Kidney (tissue), 22 donors: ENCODE measurements at places on chromosomes 3 and 15. TPM values are rescaled to one million over a fixed set of nuclear protein-coding genes. Genes with fewer than 3 reads are reported as not detected.

DNA sequence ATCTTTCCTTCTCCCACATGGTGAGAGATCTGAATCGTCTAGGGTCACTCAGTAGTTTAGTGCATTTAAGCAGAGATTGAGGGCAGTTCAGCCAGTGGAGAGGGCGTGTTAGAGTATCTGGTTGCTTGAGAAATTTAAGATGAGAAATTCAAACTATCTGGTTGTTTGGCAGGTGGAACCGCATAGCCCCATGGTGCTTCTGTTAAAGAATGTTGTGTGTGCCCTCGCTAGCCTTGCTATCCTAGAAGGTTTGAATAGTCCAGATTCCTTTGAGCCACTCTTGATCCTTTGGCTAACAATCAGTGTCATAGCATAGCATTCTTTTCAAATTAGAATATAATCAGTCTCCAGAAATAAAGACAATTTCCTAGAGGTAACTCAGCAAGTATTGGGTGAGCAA is 32.1 kb downstream of the ABHD17C start:
- no peaks in the 10 kb centered on the region for H3K27me3 ChIP-seq
- H3K27ac ChIP-seq = no peak overlapping the region
- DNase-seq = no peak
- H3K4me3 ChIP-seq = no peak overlapping the region
- H3K4me1 ChIP-seq = no peaks in the 10 kb centered on the region

GRCh38 chr3:71101014-71101413 is 482.5 kb downstream of the FOXP1 start:
- H3K27ac ChIP-seq = no peak overlapping the region
- H3K4me1 ChIP-seq = no peaks in the 10 kb centered on the region
- no peaks in the 10 kb centered on the region for H3K27me3 ChIP-seq
- no peaks in the 10 kb centered on the region for H3K36me3 ChIP-seq

The ECE2 gene
- not detected for polyA plus RNA-seq

The NR2E3 gene
- not detected for polyA plus RNA-seq

- peak overlapping the region; percentile 44 for H3K4me3 ChIP-seq
- peak overlapping the region; percentile 7 for H3K27ac ChIP-seq
- no peaks in the 10 kb centered on the region for H3K36me3 ChIP-seq
- H3K27me3 ChIP-seq = no peaks in the 10 kb centered on the region
- no peak for DNase-seq
These were observed 3.9 kb downstream of the CRYGS start for GRCh38 chr3:186540221-186540834.

DNA sequence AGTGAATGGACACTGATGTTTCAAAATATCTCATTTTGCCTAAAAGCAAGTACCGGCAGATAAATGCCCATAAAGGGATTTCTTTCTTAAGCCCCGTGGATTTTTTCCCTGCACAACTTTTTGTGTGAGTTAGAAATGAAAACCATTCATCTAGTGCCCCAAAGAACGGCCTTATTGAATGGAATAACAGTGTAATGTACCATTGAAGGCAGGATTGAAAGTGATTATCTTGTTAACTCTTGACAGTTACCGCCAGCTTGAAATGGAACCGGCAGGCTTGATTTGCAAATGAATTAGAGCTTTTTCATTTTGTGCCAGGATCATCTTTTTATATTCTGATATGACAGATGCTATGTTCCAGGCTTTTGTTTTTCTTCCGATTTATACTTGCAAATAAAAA is 162.2 kb downstream of the RSRC1 start:
- no peak for DNase-seq
- no peaks in the 10 kb centered on the region for H3K4me1 ChIP-seq

GRCh38 chr3:184184546-184185230 is 1.3 kb upstream of the ABCF3 start:
- H3K27me3 ChIP-seq = no peaks in the 10 kb centered on the region
- peaks cover 12% of the 10 kb centered on the region for H3K36me3 ChIP-seq
- H3K4me1 ChIP-seq = peaks cover 13% of the 10 kb centered on the region
- H3K27ac ChIP-seq = no peak overlapping the region
- no peak for DNase-seq

- H3K27me3 ChIP-seq = no peaks in the 10 kb centered on the region
- H3K27ac ChIP-seq = no peak overlapping the region
These were observed 171.0 kb downstream of the RBMS3 start for GRCh38 chr3:29451920-29452319.

The ADGRG7 gene
- not detected for polyA plus RNA-seq

The RYR3 gene
- 0.90 TPM for polyA plus RNA-seq

GRCh38 chr3:30775040-30775439 is 119.4 kb downstream of the GADL1 start:
- no peaks in the 10 kb centered on the region for H3K27me3 ChIP-seq
- no peak overlapping the region for H3K4me3 ChIP-seq
- H3K27ac ChIP-seq = no peak overlapping the region

DNA sequence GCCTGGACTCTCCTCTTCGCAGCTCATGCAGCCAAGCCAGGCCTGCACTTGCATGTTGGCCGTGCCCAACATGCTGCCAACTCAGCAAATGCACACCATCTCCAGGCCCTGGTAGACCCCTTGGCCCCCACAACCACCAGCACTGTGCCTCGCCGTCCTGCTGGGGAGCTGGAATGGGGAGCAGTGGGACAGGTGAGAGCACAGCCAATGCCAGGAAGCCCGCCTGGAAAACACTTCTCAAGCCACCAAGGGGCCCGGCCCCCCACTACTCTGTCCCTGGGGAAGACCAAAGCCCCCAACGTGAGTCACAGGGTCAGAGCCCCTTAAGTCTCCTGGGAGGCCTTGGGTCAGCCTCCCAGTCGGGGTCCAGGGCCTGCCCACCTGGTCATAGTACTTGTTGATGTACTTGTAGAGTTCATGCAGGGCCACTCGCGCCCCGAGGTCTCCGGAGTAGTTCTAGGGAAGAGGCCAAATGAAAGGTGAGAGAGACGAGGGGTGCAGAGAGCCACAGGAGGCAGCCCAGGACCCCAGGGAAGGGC is 24.5 kb downstream of the PLXNB1 start:
- no peaks in the 10 kb centered on the region for H3K36me3 ChIP-seq
- no peaks in the 10 kb centered on the region for H3K27me3 ChIP-seq
- no peak overlapping the region for H3K4me3 ChIP-seq
- peaks cover 3% of the 10 kb centered on the region for H3K4me1 ChIP-seq

- peak; percentile 90 for DNase-seq
- H3K36me3 ChIP-seq = peaks cover 8% of the 10 kb centered on the region
- H3K27me3 ChIP-seq = no peaks in the 10 kb centered on the region
- peak overlapping the region; percentile 81 for H3K4me3 ChIP-seq
- H3K4me1 ChIP-seq = peaks cover 26% of the 10 kb centered on the region
These were observed 3.6 kb downstream of the HGD start for GRCh38 chr3:120678331-120678947.

The MEIS2 gene
- polyA plus RNA-seq = 14.7 TPM

- H3K36me3 ChIP-seq = peaks cover 3% of the 10 kb centered on the region
- H3K27me3 ChIP-seq = no peaks in the 10 kb centered on the region
- peaks cover 13% of the 10 kb centered on the region for H3K4me1 ChIP-seq
- no peak overlapping the region for H3K27ac ChIP-seq
- H3K4me3 ChIP-seq = no peak overlapping the region
These were observed 2.2 kb downstream of the ICE2 start for GRCh38 chr15:60476713-60477112.

The SLC51B gene
- polyA plus RNA-seq = 40.9 TPM

DNA sequence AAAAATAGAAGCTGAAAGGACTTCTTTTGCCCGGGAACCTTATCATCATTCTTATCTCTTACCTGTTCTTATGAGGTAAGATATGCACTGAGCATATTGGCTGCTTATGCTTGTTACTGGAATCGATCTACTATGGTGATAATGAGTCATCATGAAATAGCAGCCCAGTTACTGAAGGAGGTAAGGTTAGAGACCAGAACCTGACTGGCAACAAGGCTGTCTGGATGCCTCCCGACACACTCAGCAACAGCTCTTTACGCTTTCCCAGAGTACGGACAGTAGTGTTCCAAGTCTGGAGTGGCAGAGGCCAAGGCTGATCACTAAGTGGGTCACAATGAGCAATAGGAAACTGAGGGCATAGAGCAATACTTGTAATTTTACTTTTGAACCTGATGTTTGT is 314.1 kb downstream of the NLGN1 start:
- H3K4me3 ChIP-seq = peak overlapping the region; percentile 45
- DNase-seq = no peak
- H3K36me3 ChIP-seq = no peaks in the 10 kb centered on the region
- no peak overlapping the region for H3K27ac ChIP-seq
- no peaks in the 10 kb centered on the region for H3K27me3 ChIP-seq
- no peaks in the 10 kb centered on the region for H3K4me1 ChIP-seq

The NEK11 gene
- 7.9 TPM for polyA plus RNA-seq

The CCR1 gene
- 7.4 TPM for polyA plus RNA-seq

GRCh38 chr3:172275586-172275985 is 172.7 kb downstream of the GHSR start:
- H3K4me1 ChIP-seq = peaks cover 2% of the 10 kb centered on the region
- H3K4me3 ChIP-seq = no peak overlapping the region
- no peak for DNase-seq
- no peaks in the 10 kb centered on the region for H3K27me3 ChIP-seq
- H3K36me3 ChIP-seq = no peaks in the 10 kb centered on the region

- H3K4me3 ChIP-seq = no peak overlapping the region
- H3K27ac ChIP-seq = no peak overlapping the region
- H3K36me3 ChIP-seq = no peaks in the 10 kb centered on the region
These were observed 114.0 kb downstream of the RFTN1 start for GRCh38 chr3:16399473-16399872.

DNA sequence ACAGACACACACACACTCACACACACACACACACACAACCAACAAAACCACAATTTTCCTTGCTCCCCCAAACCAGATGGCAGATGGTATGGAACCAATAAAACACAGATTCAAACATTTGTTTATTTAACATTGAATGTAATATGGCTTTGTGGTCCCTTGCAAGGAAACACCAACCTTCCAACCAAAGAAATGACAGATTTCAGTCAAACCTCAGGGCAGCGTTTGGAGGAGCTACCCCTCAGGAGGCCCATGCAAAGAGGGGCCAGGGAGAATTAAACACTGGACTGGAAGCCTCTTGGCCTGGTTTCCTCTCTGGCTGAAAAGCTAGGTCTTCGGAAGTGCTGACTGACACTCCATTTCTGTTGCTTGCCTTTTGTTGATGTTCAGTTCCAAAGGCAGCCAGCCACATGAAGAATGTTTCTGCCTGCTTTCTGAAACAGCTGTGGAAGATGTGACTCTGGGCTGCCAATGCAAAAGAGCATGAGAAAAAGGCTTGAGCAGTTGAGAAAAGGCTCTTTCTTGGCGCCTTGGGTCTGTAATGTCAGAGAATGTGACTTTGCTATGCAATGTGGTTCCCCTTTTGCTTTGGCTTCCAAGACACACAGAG is 296.1 kb downstream of the RPLP1 start:
- no peak for DNase-seq
- no peak overlapping the region for H3K27ac ChIP-seq
- H3K27me3 ChIP-seq = no peaks in the 10 kb centered on the region
- no peak overlapping the region for H3K4me3 ChIP-seq

The DISP2 gene
- 0.04 TPM for polyA plus RNA-seq

DNA sequence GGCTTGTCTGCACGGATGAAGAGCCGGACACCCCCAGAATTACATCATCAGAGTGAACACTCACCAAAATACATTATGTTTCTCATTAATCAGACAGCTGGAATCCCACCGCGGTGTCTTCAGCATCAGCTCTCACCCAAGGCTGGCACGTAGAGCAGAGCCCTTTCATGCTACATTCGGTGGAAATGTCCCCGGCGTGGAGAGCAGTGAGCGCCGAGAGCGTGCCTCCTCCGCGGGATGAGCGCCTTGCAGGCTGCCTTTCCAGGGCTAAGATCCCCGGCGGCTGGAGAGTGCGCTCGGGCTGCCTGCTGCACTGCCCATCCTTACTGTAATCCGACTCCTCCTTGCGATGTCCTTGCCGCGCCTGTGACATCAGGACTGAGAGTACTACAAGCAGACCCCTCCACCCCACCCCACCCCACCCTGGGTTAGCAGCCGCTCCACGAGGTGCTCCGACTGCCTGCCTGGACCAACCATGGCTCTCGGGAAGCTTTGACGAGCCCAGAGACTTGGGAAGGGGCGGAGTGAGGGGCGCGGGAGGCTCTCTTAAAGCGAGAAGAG is at the start of gene ZNF385D:
TSS of gene ZNF385D (minus strand) at position 380 of the 561 bp plus-strand sequence. CDS start at position 86, 294 bp downstream.
- peaks cover 5% of the 10 kb centered on the region for H3K4me1 ChIP-seq
- H3K27ac ChIP-seq = no peak within 1 kb of the TSS
- peak within 1 kb of the TSS; percentile 50 for H3K4me3 ChIP-seq
- no peaks in the 10 kb centered on the region for H3K27me3 ChIP-seq

DNA sequence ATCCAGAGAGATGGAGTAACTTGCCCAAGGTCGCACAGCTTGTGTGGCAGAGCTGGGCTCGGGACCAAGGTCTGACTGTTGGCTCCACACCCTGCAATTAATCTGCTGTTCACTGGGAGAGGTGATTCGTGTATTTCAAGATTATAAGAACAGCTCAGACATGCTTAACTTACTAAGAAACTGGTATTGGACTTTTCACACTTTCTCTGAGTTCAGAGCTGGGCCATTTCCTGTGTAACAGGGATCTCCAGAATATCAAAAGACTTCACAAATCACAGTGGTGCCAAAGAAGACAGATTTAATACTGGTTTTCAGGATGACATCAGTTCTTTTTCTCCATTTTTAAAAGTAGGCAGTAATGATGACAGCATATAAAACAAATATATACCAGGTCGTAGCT is 156.8 kb upstream of the UBE2E1 start:
- DNase-seq = no peak
- H3K27me3 ChIP-seq = no peaks in the 10 kb centered on the region
- H3K36me3 ChIP-seq = no peaks in the 10 kb centered on the region
- H3K4me1 ChIP-seq = no peaks in the 10 kb centered on the region
- H3K27ac ChIP-seq = no peak overlapping the region
- no peak overlapping the region for H3K4me3 ChIP-seq

DNA sequence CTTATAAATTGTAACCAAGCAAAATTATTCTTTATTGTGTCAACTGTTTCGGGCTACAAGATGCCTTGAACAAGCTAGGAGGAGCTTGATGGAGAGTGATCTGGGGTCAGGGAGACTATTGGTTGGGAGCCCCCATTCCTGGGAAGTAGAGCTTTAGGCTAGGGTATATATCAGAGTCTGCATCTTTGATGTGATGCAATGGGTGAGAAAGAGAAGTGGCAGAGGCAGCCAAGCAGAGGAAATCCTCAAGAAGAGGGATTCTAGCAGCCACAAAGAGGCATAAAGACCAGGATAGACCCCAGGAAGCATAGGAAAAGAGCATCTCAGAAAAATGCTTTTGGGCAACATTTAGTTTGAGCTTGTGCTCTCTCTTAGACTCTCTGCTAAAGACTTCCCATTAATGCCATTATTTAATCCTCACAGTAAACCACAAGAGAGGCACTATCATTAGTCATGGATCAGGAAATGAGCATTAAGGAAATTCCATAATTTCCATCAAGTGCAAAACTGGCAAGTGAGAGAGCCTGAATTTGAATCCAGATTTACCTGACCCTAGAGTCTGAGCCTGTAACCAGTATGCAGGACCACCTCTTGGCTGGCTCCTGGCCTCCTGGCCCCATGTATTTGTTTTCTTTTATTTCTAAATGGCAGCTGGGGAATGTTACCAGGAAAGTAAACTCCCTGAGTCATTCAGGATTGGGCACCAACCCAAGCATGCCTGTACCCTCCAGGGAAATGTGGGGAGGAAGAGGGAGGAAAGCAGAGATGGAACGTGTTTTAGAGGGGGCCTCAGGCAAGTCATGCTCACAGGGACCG is 118.7 kb downstream of the RPL22L1 start:
- no peaks in the 10 kb centered on the region for H3K36me3 ChIP-seq

The DET1 gene
- polyA plus RNA-seq = 3.9 TPM

GRCh38 chr15:82572986-82573385 is 32.7 kb upstream of the RPS17 start:
- H3K4me3 ChIP-seq = no peak overlapping the region
- H3K27ac ChIP-seq = no peak overlapping the region
- no peak for DNase-seq
- no peaks in the 10 kb centered on the region for H3K36me3 ChIP-seq

- peak; percentile 46 for DNase-seq
- no peaks in the 10 kb centered on the region for H3K27me3 ChIP-seq
These were observed 89.1 kb downstream of the TPRG1 start for GRCh38 chr3:189260556-189261493.
